ENCODE measurements at places on chromosomes 1 and 21. TPM values are rescaled to one million over a fixed set of nuclear protein-coding genes. Genes with fewer than 3 reads are reported as not detected.

The SLC5A3 gene
- 3.0 TPM for total RNA-seq

The ADAMTS5 gene
- not detected for total RNA-seq

The EPHB2 gene
- total RNA-seq = 32.5 TPM

The PIK3C2B gene
- 4.7 TPM for total RNA-seq

The MROH9 gene
- total RNA-seq = not detected

The PLA2G2D gene
- not detected for total RNA-seq

The DIRAS3 gene
- total RNA-seq = 1.5 TPM

The LIN28A gene
- total RNA-seq = not detected

Measured in A549 treated with Mapracorat at 1 μM for 4 hours (cell line).